ENCODE measurements at places on chromosomes 5 and 9.

DNA sequence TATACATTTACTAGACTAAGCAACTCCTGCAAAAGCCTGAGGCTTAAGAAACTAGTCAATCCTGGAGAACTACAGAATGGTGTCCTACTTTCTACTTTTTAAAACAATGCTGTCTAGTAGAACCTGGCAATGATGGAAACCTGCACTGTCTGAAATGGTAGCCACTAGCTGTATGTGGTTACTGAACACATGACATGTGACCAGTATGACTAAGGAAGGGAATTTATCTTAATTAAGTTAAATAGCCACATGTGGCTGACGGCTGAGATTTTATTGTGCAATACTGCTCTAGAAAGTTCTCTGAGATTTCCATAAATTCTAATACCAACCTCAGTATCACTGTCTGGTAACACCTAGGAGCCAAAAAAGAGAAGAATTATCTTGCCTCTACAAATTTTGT lies 44.9 kb upstream of the RAPGEF6 start:
- H3K4me1 ChIP-seq, result no peaks in the 10 kb centered on the region
- no peak for DNase-seq
- no peaks in the 10 kb centered on the region for H3K36me3 ChIP-seq

- DNase-seq, result no peak
- H3K4me1 ChIP-seq, result no peaks in the 10 kb centered on the region
- no peaks in the 10 kb centered on the region for H3K36me3 ChIP-seq
- H3K4me3 ChIP-seq, result no peak overlapping the region
- no peaks in the 10 kb centered on the region for H3K27me3 ChIP-seq
Observed at GRCh38 chr9:114856942-114857315, 51.1 kb upstream of the TNFSF15 start.

DNA sequence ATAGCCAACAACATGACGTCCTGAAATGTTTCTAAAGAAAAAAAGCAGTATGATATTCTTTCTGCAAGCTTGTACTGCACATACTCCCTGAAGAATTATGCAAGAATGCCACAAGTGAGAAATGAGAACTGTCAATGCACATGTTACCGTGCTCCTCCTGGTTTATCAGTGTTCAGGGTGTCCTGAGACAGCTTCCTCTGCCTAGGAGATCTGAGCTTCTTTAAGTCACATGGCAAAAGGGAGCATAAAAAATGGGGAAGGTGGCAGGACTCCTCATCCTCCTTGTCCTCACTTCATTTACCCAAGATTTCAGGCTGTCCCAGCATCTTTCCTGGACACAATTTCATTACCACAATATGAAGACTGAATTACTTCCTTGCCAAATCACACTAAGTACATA lies 238.2 kb downstream of the GLIS3 start:
- no peaks in the 10 kb centered on the region for H3K36me3 ChIP-seq
- H3K4me1 ChIP-seq, result no peaks in the 10 kb centered on the region
- no peaks in the 10 kb centered on the region for H3K27me3 ChIP-seq

- no peaks in the 10 kb centered on the region for H3K27me3 ChIP-seq
- H3K4me1 ChIP-seq, result peaks cover 52% of the 10 kb centered on the region
- no peaks in the 10 kb centered on the region for H3K36me3 ChIP-seq
- H3K4me3 ChIP-seq, result peak overlapping the region; percentile 55
- DNase-seq, result peak; percentile 65
Observed at GRCh38 chr5:141001446-141001843, 35.2 kb downstream of the PCDHAC2 start.

- no peaks in the 10 kb centered on the region for H3K27me3 ChIP-seq
- no peak for DNase-seq
- no peaks in the 10 kb centered on the region for H3K4me1 ChIP-seq
- no peak overlapping the region for H3K4me3 ChIP-seq
- no peaks in the 10 kb centered on the region for H3K36me3 ChIP-seq
- H3K27ac ChIP-seq, result no peak overlapping the region
Observed at GRCh38 chr5:129249886-129250285, 155.3 kb downstream of the ISOC1 start.

- no peak for DNase-seq
- peaks cover 22% of the 10 kb centered on the region for H3K4me1 ChIP-seq
- H3K4me3 ChIP-seq, result no peak overlapping the region
- no peaks in the 10 kb centered on the region for H3K27me3 ChIP-seq
- no peaks in the 10 kb centered on the region for H3K36me3 ChIP-seq
Observed at GRCh38 chr5:53422539-53422938, 57.9 kb upstream of the FST start.
